Globus pallidus (tissue), 1 donor: ENCODE measurements at places on chromosomes 4 and X.

- no peak for DNase-seq
Measured at GRCh38 chr4:147050356-147050765, 104.7 kb upstream of the TTC29 start.

- DNase-seq: no peak
Measured at GRCh38 chr4:73603854-73604584, 16.2 kb downstream of the RASSF6 start.

- DNase-seq: no peak
Measured at GRCh38 chr4:78460368-78460767, 91.2 kb upstream of the ANXA3 start.

DNA sequence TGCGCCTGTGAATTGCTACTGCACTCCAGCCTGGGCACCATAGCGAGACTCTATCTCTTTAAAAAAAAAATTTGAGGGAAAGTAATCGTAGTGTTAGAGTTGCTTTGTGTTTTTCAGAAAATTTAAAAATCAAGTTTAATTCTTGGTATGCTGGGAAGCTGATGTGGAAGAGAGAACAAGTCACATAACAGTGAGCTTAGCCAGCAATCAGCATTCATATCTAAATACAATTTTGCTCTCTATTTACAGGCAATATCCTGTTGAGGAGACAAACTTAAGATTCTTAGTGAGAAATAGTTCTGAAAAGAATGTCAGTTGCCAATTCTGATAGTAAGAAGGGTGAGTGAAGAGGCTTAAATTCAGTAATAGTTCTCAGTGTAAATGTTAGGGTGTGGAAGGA is 9.6 kb upstream of the NDUFC1 start:
- DNase-seq: no peak

DNA sequence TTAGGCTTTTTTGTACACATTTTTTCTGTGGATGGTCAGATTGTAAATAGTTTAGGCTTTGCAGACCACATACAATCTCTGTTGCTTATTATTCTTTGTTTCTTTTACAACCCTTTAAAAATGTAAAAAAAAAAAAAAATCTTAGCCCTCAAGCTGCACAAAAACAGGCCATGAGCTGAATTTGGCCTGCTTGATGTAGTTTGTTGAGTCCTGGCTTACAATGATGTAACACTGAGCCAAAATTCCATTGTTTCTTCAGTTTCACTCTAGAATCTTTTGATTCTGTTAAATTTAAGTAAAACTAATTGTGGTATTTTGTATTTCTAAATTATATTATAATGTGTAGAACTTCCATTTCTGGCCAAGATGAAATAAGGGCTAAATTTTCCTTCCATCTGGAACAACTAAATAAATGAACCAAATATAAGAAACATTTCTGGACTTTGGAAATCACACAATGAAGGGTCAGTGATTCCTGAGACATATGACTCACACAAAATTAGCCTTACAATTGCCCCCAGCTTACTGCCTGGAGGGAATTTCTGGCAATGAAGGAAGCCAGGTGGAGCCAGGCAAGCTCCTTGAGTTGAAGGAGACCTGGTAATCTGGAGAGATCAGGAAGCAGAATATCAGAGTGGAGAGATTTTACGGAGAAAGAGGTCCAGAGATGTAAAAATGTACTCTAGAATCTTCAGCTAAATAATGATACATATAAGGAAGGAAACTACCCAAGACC is 29.8 kb downstream of the IQCM start:
- peak; percentile 20 for DNase-seq

- DNase-seq: no peak
Measured at GRCh38 chr4:145453163-145453520, 28.5 kb upstream of the SMAD1 start.

DNA sequence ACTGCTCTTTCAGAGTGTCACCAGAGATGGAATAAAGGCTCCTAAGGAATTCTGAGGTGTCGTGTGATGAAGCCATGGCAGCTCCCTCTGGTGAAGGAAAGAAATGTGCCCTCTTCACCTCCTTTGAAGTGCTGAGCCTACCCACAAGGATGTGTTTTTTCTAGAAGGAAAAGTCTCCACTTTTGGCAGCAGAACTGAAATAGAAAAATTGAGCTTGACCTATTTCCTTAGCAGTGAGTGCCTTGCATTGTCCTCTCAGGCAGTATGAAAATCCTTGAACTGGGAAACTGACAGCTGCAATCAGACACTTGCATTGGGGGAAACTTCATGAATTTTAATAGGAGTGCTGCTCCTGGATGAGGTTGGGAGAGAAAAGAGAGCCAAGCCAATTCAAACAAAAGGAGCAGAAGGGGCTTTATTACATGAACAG is 95.2 kb downstream of the DCLK2 start:
- DNase-seq: peak; percentile 61

DNA sequence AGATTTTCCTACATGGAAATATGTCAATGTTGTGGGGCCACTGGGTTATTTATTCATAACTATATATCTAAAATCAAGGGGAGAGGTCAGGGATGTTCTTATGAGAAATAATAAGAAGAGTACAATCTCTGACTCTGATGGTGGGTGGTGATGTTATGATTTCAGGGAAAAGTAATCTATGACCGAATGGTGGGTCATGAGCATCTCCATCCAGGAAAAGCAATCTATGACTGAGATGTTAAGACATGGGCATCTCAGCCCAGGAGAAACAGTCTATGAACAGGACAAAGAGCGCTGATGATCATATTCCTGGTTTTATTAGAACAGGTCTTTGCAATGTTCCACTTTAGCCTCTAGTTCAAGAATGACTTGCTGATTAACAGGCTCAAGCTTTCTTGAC is 137.1 kb downstream of the ARSF start:
- no peak for DNase-seq

- DNase-seq: peak; percentile 37
Measured at GRCh38 chr4:87209696-87210095, 10.7 kb downstream of the KLHL8 start.

DNA sequence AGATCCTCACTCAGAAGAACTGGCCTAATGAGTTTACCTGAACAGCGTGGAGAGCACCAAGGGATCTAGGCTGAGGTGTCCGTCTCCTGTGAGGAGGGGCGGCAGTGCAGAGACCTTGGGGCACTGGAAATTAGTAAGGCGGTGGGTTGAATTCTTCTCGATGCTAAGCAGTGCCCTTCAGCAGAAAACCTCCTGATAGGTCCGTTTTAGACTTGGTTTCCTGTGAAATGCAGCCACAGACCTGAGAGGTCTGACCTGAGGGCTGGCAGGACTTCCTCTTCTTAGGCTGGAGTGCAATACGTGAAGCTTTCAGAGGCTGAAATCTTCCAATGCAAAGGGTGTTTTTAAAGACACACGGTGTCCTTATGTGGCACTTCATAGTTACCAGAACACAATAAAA is at the start of gene CLNK:
CLNK (minus strand) TSS at position 138 of the 400 bp plus-strand sequence. CDS start 16,899 bp downstream, outside the sequence.
- no peak for DNase-seq

DNA sequence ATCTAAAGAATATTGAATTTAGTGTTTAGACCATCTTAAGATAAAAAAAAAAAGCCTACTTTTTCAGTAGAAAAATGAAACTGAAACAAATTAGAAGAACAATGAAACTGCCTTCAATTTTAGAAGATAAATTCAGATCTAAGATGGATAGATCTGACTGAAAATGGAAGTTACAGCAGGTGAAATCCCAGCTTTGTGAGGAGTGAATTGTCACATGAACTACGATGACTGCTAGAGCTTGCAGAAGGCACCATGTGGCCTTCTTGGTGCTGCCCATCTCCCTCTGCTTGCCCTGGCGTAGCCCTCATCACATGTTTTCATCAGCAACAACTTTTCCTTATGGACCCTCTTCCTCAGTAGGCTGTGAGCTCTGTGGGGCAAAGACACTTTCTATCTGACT is 51.4 kb upstream of the EMCN start:
- no peak for DNase-seq

DNA sequence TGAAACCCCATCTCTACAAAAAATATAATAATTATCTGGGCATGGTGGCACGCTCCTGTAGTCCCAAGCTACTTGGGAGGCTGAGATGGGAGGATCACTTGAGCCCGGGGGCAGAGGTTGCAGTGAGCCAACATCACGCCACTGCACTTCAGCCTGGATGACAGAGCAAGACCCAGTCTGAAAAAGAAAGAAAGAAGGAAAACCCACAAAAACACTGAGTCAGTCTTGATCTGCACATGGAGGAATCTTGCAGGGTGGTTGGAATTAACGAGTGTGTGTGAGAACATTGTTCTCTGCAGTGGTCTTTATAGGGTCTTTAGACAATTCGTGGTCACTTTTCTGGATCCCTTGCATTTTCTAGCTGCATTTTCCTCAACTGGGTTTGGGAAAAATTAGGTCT is 23.2 kb downstream of the ADD1 start:
- no peak for DNase-seq

DNA sequence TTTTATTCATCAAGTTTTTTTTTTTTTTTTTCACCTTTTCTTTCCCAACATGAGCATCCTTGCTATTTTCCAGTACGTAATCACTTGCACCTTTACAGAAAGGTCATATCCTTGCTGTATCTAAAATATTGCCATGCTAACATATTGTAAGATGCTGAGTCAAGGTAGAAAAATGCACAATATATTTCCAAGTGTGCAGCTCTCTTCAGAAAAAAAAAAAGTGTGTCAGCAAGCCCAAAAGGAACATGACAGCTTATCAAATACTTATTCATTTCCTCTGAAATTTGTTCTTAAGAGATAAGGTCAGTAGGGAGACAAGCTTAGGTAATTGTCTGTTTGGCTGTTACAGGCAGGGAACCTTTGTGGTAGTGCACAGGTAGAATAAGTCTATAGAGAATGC is 27.0 kb downstream of the SH2D1A start:
- no peak for DNase-seq

DNA sequence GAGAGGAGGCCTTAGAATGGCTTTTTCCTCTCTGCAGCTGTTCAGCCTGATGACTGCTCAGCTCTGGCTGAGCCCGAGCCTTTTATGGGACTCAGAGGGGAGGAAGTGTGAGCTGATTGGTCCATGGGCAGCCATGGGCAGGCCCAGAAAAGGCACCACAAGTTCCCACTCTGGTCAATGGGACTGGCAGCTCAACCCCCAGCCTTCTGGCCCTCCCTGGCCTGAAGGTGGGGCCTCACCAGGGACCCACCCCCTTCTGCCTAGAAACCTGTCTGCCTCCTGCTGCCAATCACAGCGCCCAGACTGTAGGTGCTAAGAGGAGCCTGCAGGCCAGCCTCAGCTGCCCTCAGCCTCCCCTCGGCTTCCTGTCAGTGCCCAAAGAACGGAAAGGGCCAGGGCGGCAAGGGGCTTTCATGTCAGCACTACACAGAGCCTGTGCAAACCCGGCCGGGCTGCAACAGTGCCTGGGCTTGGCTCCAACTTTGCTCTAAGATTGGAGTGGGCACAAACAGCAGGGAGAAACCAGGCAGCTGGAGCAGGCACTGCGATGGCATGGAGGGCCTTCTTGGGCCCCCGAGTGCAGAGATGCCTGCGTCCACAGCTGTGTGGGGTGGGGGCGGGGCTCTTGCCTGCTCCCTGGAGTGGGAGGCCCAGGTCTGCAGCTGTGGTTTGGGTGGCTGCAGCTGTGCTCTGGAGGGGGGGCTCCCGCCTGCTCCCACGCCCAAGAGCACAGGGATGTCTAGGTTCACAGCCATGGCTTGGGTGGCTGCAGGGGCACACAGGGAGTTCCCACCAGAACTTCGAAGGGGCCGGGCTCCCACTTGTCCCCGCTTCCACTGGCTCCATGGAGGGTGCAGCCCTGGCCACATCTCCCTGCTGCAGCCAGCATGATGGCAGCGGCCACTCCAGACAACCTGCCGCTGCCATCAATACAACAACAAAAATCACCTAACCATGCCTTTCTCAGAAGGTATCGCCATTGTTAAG is 92.6 kb downstream of the NXF2 start:
- DNase-seq: peak; percentile 4
